ENCODE measurements at places on chromosomes 7 and 10.

GRCh38 chr7:87267239-87267900, 47.8 kb upstream of the TMEM243 start:
- no peak for DNase-seq

- no peak for DNase-seq
Observed at GRCh38 chr7:36653008-36653662, 71.2 kb downstream of the AOAH start.

- DNase-seq = peak; percentile 36
Observed at GRCh38 chr10:3472287-3473051, 299.9 kb upstream of the PITRM1 start.

GRCh38 chr7:87599336-87599735, 1.3 kb downstream of the ABCB1 start:
- no peak for DNase-seq

GRCh38 chr10:95729323-95730055, 26.5 kb upstream of the ENTPD1 start:
- DNase-seq = no peak

DNA sequence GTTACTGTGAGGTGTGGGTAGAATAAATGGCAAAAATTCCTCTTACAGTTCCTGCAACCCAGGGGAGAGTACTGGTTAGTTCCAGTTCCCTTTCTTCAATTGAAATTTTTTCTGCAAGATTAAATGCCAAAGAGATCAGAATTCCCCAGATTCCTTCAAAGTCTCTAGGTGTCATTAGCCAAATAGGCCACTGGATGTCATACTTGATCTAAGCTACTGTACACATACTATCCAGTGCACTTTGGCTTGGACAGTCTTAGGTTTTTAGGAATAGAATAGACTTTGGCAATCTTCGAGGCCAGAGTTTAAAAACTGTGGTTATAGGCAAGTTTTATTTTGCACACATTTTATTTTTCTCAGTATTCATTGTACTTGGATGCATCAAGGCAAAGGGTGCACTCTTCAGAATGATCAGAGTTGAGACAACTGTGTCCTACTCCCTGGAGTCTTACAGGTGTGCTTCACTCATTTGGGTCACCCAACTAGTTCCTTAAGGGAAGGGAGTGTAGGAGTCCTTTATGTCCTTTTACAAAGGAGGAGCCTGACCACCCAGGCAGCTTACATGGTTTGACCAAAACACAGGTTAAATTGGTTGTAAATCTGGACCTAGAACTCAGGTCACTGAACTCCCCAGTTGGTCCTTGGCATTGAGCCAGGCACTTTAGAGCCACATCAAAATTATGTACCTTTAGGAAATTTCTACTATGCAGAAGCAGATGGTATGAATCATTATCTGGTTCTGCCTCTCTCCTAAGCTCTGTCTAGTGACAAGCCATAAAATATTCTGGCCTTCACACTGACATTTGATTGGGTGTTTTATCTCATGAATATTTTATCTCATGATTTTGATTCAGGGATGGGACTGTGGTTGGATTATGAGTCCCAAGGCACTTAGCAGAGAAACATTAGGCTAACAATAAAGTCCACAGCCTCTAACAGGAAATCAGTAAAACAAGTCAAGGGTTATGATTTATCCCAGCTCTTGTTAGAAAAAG, 49.5 kb downstream of the ASAH2B start:
- peak; percentile 75 for DNase-seq

DNA sequence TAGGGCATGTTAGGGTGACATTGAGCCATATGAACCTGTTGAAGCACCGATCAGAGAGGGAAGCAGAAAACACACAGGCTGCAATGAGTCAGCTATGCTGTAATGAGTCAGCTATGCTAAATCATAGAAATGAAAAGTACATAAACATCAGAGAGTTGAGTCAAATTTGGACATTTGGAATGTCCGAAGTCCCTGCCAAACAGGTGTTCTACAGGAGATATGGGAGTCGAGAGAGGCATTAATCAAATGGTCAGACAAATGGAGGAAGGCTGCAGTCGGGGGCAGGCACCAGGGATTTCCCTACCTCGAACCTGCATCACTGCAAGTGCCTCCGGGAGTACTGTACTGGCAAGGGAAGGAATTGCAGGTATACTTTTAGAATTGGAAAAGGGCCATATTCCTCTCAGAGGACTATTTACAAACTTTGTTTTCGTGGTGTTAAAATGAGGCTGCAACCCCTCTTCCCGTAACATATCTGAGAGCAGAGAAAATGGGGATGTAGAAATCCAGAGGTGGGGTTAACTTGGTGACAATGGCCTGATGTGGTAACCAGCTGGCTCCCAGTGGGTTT, 8.8 kb upstream of the ZC3HAV1 start:
- peak; percentile 53 for DNase-seq

GRCh38 chr10:35341521-35341920, 5.2 kb downstream of the CCNY start:
- no peak for DNase-seq

DNA sequence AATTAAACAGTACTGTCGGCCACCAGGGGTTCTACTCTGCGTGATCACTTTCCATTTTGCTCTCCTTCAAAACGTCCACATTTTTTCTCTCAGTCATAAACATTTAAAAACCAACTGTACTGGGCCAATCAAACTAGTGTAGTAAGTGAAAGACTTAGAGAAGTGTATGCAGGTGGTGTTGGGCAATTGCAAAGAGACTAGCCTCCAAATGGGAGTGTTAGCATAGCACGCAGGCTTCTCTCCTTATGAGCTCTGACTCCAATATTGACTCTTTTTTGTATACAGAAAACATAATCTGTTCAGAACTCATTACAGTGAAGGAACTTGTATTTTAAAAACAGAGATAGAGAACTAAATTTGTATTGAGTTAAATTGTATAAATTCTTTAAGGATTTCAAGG, 150.6 kb downstream of the SDK1 start:
- DNase-seq = no peak

- no peak for DNase-seq
Observed at GRCh38 chr7:49151146-49151545, 226.8 kb downstream of the CDC14C start.

- no peak for DNase-seq
Observed at GRCh38 chr10:130745251-130745650, 566.3 kb downstream of the TCERG1L start.

- DNase-seq = no peak
Observed at GRCh38 chr10:33328253-33328652, 6.2 kb downstream of the NRP1 start.

GRCh38 chr7:111409714-111410422, 152.4 kb downstream of the IMMP2L start:
- DNase-seq = peak; percentile 29

DNA sequence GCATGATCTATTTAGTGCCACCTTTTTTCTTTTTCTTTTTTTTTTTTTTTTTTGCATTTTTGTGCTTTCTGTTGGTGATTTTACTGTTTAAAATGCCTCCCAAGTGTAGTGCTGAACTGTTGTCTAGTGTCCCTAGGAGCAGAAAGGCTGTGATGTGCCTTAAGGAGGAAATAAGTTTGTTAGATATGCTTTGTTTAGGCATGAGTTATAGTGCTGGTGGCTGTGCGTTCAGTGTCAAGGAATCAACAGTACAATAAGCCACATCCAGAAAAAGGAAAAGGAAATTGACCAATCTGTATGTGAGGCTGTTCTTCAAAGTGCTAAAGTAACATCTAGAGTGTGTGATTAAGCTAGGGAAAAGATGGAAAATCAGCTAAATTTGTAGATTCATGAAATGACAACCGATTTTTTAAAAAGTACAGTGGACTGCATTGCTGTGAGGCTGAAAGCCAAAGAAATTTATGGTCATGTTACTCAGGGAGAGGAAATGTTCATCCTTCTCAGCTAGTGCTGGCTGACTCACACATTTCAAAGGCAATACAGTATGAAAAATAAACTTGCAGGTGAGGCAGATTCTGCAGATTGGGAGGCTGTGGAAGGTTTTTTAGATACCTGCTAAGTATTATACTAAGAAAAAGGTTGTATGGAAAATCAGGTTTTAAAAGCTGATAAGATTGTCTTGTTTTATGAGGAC, 122.7 kb upstream of the ADCY1 start:
- DNase-seq = no peak

Data from GM23338 (cell line).